ENCODE measurements at places on chromosomes 2 and 18.

DNA sequence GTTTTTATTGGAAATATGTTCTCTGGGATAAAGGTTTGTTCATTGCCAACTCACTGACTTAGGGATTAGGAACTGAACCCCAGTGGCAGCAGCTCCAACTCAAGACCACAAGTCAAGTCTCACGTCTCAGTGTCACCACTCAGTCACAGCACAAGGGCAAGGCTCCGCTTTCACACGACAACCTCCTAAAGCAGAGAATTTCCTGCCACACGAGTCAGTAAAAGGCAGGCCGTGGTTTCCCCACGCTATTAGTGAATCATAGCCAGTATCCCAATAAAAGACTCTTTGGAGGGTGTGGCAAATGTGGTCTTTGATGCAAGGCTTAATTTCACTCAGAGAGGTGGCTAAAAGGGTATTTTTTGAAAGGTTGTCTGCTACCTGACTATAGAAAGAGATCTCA is 57.6 kb downstream of the PIEZO2 start:
- no peak for DNase-seq

GRCh38 chr18:55097456-55098170 is 138.4 kb upstream of the CCDC68 start:
- no peak for DNase-seq

DNA sequence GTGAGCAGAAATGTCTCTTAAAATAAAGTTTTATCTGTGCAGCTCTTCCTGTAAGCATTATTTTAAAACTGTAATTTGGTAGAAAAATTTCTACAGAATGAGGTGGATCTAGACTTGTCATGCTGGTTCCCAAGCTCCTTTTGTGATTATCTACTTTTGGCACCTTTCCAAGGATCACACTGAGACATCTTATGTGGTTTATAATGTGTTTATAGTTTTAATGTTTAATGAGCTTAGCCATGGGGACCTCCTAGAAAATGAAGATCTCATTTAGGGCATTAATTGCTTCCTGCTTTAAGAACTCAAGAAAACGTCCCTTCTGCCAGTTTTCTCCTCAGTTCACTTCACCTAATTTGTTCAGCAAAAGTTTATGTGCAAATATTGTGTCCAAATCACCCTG is 468.4 kb downstream of the SUCLG1 start:
- no peak for DNase-seq

DNA sequence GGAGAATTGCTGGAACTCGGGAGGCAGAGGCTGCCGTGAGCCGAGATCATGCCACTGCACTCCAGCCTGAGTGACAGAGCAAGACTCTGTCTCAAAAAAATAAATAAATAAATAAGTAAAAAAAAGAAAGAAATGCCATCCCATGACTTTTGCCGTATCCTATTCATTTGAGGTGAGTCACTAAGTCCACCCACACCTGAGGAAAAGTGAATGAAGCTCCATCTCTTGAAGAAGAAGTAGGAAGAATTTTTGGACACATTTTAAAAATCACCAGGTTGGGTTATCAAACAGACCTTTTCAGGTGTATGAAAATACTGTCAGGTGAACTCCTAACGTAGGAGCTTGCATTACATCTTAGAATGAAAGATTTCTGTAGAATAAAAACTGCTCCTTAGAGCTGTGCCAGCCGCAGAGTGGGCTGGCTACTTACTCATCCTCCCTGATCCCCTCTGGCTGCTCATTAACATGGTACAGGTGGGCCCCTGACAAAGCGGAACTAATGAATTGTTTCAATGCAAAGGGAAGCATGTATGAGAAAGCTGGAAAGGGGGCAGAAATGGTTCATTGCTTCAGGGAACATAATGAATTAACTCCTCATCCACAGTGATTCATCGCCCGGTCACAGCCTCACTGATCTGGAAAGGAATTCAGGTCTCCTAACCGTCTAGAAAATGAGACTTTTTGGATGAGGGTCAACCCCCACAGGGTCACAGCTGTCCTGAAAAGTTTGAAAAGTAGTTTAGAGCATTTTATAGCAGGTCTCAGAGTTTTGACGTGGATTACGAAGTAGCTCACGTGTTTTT is 191.4 kb downstream of the SPP2 start:
- DNase-seq, result no peak

GRCh38 chr2:166700079-166700478 is 188.2 kb upstream of the XIRP2 start:
- no peak for DNase-seq
